CD4-positive, alpha-beta T cell treated with Interleukin-2 at 100 ng/mL for 4 hours (primary cell): ENCODE measurements at places on chromosomes 7 and 10.

DNA sequence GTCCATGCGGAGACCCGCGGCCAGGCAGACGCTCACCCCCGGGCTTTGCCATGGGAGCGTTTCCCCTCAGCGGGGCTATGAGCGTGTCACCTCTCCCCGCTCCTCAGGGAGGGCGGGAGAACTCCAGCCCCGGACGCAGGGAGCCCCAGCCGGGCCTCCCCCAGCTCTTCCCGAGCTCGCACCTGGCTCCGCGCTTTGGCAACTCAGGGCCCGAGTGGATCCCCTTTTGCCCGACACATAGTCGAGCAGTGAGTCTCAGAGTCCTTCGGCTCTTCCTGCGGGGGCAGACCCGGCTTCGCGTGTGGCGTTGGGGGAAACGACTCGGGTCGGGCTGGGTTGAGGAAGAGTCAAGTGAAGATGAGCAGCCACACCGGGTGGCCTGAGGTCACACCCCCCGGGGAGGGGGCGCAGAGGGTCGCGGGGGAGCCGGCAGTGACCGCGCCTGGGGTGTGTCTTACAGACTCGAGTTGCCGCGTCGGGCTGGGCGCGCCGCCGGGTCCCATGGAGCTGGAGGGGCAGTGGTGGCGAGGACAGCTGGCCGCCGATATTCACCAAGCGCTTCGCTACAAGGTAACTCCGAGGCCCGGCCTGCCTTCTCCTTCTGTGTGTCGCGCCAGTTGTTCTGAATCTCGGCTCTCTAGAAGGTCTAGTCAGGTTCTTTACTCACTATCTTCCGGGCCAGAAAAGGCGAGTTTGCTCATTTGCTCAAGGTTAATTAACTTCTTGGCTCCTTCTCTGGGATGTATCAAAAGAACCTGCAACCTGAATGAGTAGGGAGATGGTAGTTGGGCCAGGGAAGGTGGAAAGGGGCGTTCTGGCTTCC, 721 bp downstream of the CCNJ start:
- peak; percentile 32 for DNase-seq

- no peak for DNase-seq
Measured at GRCh38 chr10:126909147-126909546, 3.9 kb downstream of the DOCK1 start.

GRCh38 chr7:131600085-131600881, 43.9 kb upstream of the PODXL start:
- DNase-seq = no peak

GRCh38 chr7:132230462-132230861, 345.8 kb downstream of the PLXNA4 start:
- DNase-seq = no peak

- peak; percentile 24 for DNase-seq
Measured at GRCh38 chr10:121926671-121927317, 1.0 kb downstream of the ATE1 start.

- no peak for DNase-seq
Measured at GRCh38 chr7:85336086-85336485, 149.2 kb upstream of the SEMA3D start.

DNA sequence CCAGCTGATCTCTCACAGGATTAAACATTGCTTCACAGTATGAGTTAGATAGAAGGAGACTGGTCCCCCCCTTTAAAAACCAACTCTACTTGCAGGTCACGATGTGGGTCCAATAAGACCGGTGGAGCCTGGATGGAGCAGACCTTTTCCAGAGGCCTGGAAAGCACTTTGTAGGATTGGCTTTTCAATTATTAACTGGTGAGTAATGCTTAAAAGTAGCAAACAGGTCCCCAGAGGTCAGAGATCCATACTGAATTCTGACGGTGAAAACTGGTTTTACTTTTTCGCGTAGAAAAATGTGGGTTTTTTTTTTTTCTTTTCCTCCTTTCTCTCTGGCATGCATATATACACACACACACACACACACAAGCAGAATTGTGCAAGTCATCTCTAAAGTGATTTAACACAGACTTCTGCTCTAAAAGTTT, 74.9 kb upstream of the OGDHL start:
- no peak for DNase-seq

- no peak for DNase-seq
Measured at GRCh38 chr7:153388611-153389010, 629.1 kb downstream of the ACTR3B start.

- DNase-seq = no peak
Measured at GRCh38 chr7:106344211-106344610, 59.4 kb upstream of the NAMPT start.

DNA sequence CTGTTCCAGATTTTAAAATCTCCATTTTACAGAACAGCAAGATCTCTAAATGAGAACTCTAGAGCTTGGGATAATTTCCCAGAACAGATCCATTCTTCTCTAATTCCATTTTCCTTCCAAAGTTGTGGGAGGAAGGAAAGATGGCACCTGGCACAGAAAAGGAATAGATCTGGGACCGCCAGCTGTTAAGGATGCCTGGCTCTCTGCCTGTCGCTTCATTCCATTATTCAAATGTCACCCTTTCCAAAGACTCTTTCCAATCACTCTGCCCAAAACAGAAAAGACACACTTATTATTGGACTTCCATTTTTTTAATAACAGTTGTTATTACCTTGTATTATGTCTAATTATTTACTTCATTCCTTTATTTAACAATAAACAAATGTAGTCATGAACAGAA, 751 bp upstream of the OR9A2 start:
- no peak for DNase-seq

- DNase-seq = no peak
Measured at GRCh38 chr7:43196379-43196778, 83.9 kb downstream of the HECW1 start.

DNA sequence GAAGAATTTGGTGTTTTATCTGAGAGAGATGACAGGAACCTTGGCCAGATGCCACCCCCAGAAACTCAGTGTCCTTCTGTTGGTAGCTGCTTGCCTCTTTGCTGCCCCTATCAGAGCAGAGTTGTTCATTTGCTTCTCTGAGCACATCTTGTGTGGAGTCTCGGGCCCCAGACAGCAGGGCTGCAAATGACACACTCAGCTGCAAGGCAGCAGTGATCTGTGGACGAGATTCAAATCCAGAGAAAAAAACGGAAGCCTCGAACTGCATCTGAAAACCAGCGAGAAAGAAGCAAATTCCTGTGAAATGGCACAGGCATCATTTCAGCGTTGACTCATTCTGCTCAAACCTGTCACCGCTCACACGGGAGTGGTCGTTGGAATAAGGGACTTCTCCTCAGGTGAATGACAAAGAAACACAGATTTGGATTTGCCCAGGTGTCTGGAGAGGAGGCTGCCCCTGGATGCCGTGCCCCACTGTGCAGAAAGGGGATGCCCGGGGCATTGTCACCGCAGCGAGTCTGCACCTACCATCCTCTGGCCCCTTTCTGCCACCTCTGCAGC, 144.7 kb downstream of the PFKFB3 start:
- DNase-seq = peak; percentile 41

DNA sequence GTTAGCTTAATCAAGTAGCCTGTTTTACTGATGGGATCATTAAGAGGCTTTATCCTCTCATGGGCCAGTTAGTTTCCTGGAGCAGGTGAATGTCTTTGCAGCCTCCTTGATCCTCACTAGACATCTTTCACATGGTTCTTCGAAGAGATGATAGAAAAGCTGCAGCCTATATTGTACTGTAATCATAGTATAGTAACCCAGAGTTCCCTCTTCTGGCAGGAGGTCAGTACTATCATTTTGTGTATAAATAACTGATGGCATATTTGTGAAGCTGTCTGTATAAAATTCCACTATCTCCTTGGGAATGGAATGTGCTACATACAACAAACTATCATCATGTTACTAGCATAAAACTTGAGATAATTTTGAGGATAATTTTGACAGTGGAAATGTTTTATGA, 123.8 kb upstream of the PRPS1L1 start:
- DNase-seq = no peak
